ENCODE measurements at places on chromosomes 16 and 17.
A peak's percentile ranks its signal among the peaks of the same experiment; 100 is the strongest.

GRCh38 chr17:42632949-42633444 is 23.5 kb downstream of the TUBG1 start:
- no peak for DNase-seq

- no peak for DNase-seq
Observed at GRCh38 chr16:24288516-24288915, 32.4 kb downstream of the CACNG3 start.

GRCh38 chr16:19486750-19487325 is 35.1 kb downstream of the GDE1 start:
- DNase-seq = no peak

DNA sequence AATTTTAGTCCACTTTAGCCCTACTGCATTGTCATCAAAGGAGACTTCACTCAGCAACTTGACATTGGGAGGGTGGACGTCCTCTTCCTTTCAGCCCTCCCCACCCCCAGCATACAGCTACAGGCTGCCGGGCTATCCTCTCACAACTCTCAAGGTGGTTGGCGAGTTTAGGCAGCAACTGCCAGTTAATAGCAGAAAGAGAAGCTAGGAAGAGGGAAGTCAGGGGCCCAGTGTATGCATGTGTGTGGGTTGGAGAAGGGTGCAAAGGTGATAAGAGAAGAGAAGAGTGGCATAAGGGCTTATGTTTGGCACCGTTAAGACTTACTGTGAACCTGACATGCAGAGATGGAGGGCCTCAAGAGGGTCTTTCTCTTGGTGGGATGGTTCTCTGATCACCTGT is 31.8 kb downstream of the CCL4 start:
- DNase-seq = no peak

DNA sequence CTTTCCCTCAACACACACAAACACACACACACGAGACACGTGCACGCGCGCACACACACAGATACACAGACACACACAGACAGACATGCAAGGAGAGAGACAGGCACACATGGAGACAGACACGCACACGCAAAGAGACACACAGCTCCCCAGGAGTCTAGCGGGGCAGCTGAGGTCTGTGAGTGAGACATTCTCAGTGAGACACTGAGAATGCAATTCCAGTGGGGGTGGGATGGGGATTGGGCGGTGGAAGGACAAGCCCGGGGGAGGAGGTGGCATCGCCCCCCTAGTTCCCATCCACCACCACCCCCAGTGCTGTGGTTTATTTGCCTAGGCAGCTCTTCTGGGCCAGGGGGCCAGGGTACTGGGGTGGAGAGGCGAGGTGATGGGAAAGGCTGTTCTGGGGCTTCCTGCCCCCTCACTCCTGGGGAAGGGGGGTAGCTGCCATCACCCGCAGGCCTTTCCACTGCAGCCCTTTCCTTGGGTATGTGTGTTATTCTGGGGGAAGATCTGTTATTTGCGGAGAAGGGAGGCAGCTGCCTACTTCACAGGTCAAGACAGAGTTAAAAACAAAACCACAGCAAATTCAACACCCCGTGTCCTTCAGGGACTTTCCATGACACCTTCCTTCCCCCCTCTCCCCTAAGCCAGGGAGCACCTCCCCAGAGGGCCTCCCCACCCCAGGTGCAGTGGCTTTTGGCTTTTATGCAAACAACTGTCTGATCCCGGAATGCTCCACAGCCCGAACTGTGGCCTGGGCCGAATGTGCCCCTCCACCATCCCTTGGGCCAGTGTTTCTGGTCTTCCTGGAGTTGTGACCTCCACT is 18.0 kb downstream of the GRB7 start:
- no peak for DNase-seq

DNA sequence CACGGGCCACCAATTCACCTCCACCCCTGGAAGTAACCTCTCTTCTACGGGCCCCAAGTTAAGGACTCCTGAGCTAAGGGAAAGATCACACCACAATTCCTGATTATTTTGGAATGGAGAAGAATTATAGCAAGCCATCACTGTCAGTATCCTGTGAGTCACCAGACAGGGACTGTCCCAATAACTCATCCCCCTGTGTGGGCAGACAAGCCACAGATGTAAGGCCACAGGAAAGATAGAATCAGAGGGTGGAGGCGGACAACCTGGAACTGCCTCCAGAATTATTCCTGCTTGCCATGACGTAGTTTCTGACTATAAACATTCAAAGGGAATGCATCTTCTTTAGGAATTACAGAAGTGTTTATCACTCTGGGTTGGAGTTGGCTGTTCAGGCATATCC is 5.8 kb upstream of the MYO1D start:
- DNase-seq = no peak

GRCh38 chr16:29688172-29688571 is 9.2 kb downstream of the QPRT start:
- DNase-seq = no peak

GRCh38 chr17:72467841-72468653 is 347.2 kb downstream of the SOX9 start:
- peak; percentile 21 for DNase-seq

DNA sequence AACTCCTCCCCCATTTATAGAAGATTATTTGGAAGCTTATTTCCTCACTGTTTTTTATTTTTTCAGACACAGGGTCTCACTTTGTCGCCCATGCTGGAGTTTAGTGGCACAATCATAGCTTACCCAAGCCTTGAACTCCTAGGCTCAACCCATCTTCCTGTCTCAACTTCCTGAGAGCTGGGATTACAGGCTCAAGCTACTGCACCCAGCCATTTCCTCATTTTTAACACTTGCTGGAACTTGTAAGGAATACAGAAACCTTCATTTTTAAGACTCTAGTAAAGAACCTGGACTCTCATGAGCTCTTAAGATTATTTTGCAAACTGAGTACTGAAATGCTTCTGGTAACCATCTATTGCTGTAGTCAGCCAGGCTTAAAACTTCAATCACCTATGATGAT is 29.9 kb downstream of the KANSL1 start:
- DNase-seq = no peak

GRCh38 chr17:11823862-11824261 is 173.4 kb downstream of the ZNF18 start:
- DNase-seq = no peak

DNA sequence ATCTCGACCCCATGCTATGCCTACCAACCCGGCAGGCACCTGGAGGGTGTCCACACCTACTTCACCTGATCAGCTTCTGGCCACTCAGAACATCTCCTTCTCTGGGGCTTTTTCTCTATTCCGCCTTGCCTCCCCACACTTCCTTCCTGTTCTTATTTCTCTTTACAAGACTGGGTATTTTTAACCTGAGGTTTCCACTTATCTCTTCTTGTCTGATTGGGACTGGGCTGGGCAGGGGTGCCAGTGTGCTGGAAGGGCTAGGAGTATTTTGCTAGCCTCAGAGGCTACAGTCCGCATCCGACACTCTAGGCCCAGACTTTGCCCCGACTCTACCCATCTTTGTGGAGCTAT is 26.2 kb upstream of the ZNF652 start:
- no peak for DNase-seq

- no peak for DNase-seq
Observed at GRCh38 chr16:13110124-13110796, 208.9 kb downstream of the SHISA9 start.

GRCh38 chr17:65532101-65532890 is 29.2 kb downstream of the AXIN2 start:
- DNase-seq = no peak

GRCh38 chr16:46673320-46674013 is 15.5 kb downstream of the VPS35 start:
- peak; percentile 44 for DNase-seq

GRCh38 chr17:15109608-15110007 is 155.5 kb downstream of the PMP22 start:
- no peak for DNase-seq

DNA sequence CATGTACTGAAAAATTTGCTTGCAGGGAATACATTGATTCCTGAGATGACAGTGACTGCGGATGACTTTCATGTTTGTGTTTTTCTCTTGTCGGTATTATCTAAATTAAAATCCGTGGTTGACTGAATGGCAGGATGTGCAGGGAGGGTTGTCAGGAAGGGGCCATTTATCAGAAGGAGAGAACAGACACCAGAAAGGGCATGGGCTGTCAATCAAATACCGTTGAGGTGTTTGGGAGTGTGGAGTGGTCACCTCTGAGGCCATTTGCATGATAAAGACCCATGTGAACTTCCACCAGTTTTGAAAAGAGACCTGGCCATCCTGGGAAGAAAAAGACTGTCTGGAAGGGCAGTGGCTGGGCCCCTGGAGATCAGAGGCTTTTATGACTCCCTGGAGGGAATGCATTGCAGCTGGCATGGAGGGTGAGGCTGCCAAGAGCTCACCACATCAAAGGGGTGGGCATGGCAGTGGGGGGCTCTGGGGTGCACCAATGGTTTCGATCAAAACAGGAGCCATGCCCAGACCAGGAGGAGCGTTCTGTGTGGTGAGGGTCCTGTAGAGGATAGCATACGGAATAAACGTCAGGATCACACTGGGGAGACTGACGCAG is 67.1 kb downstream of the CYLD start:
- no peak for DNase-seq

GRCh38 chr17:4165301-4166010 is 22.5 kb downstream of the CYB5D2 start:
- DNase-seq = no peak

- DNase-seq = no peak
Observed at GRCh38 chr17:15896277-15896676, 48.7 kb upstream of the ADORA2B start.

DNA sequence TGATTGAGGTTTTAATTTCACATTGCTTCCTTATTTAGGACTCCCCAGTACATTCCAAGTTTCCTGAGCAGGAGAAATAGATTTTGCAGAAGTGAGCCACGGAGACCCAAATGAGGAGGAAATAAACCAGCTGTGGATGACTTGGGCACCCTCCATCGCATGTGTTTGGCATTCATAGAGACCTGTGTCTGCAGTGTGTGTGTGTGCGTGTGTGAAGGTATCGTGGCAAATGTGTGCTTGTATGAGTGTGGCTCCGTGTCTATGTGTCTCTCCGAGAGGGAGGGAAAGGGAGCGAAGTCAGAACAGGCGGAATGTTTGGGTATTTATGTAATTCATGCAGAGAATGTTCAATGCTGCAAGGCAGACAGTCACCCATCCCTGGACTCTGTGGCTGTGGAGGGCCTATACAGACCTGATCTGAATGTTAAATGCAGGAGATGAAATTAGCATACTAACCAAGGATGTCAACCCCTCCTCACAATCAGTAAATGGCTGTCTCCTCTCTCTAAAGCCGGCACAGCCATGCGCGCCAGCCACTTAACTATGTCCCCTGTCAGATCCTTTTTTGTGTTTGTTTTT is 186.0 kb upstream of the ZFHX3 start:
- no peak for DNase-seq

- no peak for DNase-seq
Observed at GRCh38 chr17:47850692-47851573, at the start of gene SP6. SP6 (minus strand) TSS chr17:47851163; CDS start chr17:47848429, 2,734 bp downstream.

DNA sequence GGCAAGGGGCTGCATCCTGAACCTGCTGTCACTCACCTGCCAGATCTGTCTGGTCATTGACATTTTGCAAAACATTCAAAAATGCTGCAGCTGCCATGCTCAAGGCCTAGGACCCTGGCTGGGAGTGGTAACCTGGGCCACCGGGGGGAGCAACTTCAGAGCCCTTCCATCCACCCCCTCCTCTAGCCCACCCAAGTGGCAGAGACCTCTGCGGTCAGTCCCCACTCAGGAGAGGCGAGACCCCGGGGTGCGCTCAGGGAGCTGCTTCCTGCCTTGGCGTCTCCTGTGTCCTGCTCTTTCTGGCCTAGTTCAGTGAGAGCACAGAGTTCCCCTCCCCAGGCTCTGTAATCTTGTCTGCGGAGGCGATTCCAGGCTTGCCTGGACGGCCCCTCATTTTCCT is 108.8 kb downstream of the CCDC182 start:
- DNase-seq = no peak

- DNase-seq = no peak
Observed at GRCh38 chr17:77349976-77350830, 209.4 kb downstream of the SEC14L1 start.

- no peak for DNase-seq
Observed at GRCh38 chr17:60065867-60066266, 12.9 kb downstream of the HEATR6 start.

DNA sequence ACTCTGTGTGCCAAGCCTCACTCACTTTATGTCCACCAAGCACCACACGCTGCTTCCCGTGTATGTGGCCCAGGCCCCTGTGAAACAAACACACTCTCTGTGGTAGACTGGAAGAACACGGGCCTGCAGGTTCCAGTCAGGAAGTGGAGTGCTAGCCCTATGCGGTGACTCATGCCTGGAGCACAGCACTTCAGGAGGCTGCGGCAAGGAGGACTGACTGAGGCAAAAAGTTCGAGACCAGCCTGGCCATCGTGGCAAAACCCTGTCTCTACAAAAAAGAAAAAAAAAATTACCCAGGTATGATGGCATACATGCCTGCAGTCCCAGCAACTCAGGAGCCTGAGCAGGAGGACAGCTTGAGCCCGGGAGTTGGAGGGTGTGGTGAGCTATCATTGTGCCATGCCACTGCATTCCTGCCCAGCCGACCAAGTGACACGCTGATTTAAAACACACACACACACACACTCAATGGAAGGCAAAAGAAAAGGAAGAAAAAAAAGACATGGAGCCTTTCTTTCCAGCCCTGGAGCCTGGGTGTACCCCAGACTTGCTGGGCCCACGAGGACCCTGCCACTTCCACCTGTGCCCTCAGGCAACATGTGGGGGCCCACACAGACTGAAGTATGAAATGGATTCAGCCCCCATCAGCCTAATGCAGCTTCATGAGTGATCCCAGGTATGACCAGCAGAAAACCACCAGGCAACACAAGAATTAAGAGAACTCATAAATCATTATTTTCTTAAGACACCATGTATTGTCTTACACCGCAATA is 126.6 kb downstream of the ANKRD11 start:
- no peak for DNase-seq

DNA sequence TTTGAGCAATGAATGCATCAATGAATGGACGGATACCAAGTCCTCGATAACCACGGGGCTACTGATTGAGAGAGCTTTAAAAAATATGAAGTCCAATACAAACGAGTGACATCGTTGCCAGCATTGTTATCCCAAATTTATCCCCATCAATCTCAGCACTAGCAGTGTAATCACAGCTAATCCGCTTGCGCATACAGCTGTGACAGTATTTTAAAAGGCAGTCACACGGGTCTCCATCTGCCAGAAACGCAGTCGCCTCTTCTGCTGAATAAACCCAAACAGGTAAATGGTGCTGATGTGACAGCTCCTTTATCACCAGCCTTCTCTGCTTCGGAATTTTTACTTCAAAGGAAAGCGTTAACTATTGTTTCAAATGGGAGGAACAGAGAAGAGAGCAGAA is 311.1 kb downstream of the XYLT1 start:
- DNase-seq = peak; percentile 54

- no peak for DNase-seq
Observed at GRCh38 chr17:30235386-30236296, at the start of gene SLC6A4. SLC6A4 (minus strand) TSS chr17:30235697; CDS start chr17:30221958, 13,739 bp downstream.
